Kidney glomerular epithelial cell (primary cell): ENCODE measurements at places on chromosomes 7 and 10.
A peak's percentile ranks its signal among the peaks of the same experiment; 100 is the strongest.

GRCh38 chr7:108528183-108528712, 2.3 kb upstream of the PNPLA8 start:
- no peak for DNase-seq

DNA sequence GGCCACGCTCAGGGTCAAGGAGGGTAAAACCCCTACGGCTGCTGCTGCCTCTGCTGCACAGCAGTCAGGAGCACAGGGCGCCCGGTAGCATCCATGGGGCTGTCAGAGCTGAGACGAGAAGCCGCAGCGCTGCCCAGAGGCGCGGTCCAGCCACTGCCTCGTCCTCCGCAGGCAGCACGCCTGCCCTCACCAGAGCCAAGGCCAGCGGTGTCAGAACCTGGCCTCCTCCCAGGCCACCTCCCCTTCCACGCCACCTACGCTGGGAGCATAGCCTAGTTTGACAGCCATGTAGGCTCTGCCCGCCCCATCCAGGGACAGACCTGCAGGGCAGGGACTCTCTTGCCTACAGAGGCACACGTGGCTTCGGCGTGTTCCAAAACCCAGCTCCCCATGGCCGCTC, 16.2 kb downstream of the INTS1 start:
- DNase-seq = no peak

DNA sequence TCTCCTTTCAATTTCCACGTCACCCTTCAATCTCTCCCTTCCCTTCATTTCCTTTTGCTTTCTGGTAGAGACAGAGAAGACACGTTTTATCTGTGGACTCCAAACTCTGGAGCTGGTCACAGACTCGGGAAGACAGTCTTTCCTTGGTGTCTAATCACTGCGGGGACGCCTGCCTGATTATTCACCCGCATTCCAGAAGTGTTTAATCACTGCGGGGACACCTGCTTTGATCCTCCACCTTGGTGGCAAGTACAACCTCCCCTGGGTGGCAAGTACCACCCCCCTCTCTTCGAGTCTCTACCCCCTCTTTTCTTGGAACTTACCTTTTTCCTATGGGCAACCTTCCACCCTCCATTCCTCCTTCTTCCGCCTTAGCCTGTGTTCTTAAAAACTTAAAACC, 15.3 kb upstream of the LRRC61 start:
- DNase-seq = no peak

GRCh38 chr7:137354961-137355360, 11.4 kb upstream of the PTN start:
- DNase-seq = no peak

DNA sequence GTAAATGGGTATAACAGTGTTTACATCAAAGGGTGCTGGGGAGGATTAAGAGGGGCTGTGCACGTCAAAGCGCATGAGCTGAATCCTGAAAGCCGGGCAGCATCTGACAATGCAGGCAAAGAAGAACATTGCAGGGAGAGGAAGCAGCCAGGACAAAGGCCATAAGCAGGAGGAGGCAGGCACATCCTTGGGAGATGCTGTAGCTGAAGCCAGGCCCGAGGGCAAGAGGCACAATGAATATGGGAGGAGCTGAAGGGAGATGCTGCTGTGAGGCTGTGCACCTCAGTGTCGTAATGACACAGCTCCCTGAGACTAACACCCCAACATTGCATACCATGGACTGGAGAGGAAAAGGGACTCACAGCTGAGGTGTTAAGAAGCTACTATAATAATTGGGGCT, 129.2 kb downstream of the BTAF1 start:
- no peak for DNase-seq

GRCh38 chr7:155581107-155581830, 34.9 kb upstream of the CNPY1 start:
- no peak for DNase-seq

GRCh38 chr7:103717574-103717973, 271.6 kb upstream of the SLC26A5 start:
- no peak for DNase-seq

- peak; percentile 96 for DNase-seq
Measured at GRCh38 chr7:1555046-1555812, 776 bp downstream of the TMEM184A start.

GRCh38 chr7:14818871-14819270, 83.7 kb downstream of the DGKB start:
- no peak for DNase-seq

GRCh38 chr10:122227754-122228153, 43.3 kb upstream of the BTBD16 start:
- DNase-seq = no peak

DNA sequence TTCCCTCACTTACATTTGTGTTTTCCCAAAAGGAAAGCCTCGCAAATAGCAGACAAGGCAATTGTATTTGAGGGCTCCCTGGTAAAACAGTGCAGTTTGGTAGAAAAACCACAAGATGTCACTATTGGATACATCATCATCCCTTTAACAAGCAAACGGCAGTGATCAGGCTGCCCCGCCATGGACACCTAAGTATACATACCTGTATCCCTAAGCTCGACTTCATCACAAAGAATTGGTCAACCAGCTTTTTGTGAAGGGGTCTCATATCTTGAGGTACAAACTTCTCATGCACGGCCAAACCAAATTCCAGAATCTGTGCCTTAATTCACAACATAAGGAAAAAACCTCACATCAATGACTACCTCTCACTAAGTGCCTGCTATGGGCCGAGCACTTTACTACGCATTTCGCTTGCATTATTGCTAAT, 179.5 kb upstream of the IMMP2L start:
- DNase-seq = peak; percentile 51

DNA sequence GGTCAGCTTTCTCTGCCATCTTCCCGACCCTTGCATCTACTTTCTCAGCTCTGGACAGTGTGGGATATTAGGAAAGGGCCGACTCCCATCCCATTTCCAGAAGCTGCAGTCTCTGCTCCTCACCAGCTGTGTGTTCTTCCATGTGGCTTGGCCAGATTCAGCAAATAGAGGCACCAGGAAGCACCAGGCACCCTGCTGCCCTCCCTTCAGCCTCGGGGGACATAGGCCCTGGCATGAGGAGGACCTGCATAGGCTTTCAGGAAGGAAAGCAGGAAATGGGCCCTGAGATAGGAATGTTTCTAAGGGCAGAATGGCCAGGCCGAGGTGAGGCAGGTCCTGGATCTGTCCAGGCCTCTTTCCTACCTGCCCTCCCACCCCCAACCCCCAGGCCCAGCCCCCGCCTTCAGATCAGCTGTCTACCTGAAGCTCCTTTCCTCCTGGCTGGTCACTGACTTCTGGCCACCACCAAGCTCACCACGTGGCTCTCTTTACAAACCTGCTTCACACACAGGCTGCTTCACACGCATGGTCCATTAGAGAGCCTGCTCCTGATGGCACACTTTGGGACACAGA, 27.5 kb upstream of the PURB start:
- no peak for DNase-seq

DNA sequence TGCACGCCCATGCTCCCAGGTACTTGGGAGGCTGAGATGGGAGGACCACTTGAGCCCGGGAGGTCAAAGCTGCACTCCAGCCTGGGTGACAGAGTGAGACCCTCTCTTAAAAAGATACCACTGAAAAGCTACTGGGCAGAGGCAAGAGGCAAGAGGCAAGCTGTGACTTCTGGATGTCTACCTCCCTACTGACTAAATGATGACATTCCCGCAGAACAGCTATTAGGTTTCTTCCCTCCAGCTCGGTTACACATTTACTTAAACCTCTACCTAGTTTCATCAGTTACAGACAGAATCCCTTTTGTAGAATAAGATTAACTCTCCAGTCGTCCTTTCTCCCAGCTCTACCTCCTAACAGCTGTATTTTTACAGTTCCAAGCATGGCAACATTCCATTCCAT, 21.2 kb downstream of the RHEB start:
- DNase-seq = no peak

DNA sequence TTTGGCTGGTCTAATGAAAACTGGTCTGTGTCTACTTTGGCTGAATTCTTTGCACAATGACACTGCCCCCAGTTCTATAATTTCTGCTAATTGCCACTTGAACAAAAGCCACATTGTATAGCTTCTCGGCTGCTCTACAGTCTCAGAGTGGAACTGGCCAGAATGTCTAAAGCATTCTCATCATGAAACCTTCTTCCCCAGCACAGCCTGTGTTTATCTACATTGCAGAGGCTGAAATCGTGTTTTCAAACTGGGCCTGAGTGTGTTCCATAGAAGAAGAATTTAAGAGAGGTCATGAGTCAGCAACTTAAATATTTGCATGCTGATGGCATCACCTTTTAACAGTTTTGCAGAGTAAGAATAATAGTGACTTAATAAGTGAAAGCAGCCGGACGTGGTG, 177.2 kb downstream of the BUB3 start:
- DNase-seq = no peak

DNA sequence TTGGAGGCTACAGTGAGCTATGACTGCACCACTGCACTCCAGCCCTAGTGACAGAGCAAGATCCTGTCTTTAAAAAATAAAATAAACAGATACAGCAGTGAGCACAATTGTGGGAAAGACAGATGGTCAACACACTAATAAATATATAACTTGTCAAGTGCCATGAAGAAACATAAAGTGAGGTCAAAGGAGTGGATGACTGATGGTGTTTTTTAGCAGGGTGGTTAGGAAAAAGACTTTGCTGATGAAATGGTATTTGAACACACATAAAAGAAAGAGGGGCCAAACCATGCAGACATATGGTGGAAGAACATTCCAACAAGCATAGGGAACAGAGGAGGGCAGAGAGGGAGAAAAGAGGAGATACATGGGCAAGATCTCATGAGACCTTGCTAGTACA, 392.7 kb upstream of the AUTS2 start:
- no peak for DNase-seq

- DNase-seq = no peak
Measured at GRCh38 chr7:99521399-99521798, 16.9 kb downstream of the ZKSCAN5 start.

- no peak for DNase-seq
Measured at GRCh38 chr10:45241865-45242520, 73.4 kb downstream of the OR13A1 start.

- DNase-seq = peak; percentile 67
Measured at GRCh38 chr7:37943905-37944736, 23.7 kb downstream of the EPDR1 start.

GRCh38 chr10:8327140-8327423, 272.6 kb downstream of the GATA3 start:
- DNase-seq = no peak

DNA sequence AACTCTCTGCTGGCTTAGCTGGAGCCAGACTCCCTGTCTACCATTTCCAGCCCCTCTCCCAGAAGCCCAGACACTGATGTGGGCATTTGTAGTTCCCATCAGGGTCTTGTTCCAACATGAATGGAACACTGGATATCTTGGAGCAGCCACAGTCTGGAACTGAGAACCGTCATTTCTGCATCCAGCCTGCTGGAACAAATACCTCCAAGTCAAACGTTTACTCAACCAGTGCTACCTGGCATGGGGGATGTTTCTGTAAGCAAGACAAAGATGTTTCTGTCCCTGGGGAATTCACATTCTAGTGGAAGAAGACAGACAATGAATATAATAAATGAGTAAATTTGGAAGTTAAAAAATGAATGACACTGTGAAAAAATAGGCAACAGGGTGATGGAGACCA, 70.8 kb upstream of the ZNF438 start:
- no peak for DNase-seq

DNA sequence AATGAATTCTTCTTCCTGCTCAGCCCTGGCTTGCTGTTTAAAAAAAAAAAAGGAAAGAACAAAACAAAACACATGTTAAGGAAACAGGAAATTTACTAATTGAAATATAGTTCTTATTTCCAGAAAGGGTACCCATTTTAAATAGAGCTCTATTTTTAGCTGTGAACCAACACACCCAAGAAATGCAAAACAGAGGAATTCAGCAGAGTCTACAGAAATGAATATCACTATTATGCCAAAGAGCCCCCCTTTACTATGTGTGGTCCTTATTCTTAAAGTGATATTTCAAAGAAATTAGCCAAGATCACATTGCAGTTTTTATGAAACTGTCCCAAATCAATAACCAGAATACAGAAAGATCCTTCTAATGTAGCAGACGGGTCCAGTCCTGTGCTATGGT, 53.7 kb downstream of the CCDC6 start:
- no peak for DNase-seq

GRCh38 chr10:89845541-89846280, 144.3 kb downstream of the KIF20B start:
- peak; percentile 63 for DNase-seq
